ENCODE measurements at places on chromosomes 5 and 9.

DNA sequence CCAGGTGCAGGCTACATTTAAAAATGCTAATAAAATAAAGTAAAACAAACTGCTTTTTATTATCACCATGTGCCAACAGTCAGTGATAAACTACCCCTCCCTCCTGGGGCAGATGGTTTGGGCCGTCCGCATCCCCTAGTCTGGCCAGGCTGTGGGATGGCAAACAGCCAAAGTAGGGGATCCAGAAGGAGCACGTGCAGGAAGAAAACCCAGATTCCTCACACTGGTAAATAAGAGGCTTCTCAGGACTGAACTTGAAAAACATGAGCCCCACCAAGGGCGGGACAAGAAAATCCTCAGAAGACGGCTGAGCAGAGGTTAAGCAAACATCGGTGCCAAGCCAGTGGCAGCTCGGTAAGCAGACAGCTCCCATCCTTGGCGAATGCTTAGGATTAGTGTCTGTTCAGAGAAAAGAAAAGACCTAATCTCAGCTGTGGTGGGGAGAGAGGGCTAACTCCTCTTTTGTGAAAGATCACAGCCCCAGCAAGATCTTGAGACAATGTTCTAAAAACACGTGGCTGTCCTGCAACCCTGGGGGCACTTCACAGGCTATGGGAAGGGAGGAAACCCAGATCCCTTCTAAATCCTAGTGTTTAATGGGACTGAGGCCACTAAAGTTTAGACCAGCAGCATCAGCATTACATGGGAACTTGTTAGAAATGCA, 46.5 kb upstream of the GDNF start:
- DNase-seq = no peak

DNA sequence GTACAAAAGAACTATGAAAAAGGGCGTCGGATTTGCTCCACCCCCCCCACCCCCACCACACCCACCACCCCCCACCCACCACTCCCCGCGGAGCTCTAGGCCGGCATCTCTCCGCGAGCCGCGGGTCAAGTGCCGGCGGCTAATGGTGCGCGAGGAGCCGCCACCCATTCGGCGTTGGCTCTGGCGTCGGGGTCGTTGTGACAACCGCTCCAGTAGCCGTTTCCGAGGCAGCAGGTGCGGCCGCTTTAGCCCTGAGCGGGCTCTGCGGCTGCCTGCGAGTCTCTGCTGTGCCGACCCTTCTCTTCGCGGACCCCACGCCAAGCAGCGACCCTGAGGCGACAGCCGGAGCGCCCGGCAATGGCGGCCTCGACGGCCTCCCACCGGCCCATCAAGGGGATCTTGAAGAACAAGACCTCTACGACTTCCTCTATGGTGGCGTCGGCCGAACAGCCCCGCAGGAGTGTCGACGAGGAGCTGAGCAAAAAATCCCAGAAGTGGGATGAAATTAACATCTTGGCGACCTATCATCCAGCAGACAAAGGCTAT, at the start of gene PPP1R2B:
PPP1R2B (plus strand) TSS at position 90 of the 546 bp plus-strand sequence; CDS start at position 358, 268 bp downstream.
- DNase-seq = no peak

DNA sequence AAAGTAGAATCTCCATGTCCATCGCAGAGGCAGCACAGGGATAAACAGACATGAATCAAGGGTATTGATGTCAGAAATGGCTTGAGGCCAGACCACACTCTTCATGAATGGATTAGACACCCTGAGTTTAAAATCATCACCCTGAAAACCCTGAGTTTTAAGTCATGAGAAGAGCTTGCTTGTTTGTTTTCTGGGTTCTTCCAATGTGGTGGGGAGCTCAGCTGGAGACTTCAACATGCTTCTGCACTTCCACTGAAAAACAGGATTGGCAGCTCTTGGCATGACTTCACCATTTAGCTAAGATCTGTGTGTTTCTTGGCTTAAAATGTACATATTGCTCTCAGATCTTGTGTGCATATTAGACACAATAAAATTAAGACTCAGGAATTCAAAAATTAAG, 9.8 kb downstream of the GCNT4 start:
- DNase-seq = no peak

DNA sequence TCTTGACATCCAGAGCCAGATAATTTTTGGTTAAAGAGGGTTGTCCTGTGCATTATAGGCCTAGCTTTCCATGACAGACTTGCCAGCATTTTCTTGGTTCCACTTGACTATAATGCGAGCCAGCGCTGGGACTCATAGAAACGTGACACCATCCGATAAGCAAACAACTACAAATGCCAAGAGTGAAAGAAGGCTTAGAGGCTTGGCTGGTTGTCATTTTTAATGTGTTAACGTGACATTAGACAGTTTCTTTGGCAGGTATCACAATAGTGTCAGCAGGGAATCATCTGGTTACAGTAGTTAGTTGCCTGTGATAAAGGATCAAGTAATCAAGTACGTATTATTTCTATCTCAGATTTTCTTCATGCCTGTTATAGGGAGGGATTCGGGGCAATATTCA, 20.0 kb upstream of the LIFR start:
- DNase-seq = no peak

DNA sequence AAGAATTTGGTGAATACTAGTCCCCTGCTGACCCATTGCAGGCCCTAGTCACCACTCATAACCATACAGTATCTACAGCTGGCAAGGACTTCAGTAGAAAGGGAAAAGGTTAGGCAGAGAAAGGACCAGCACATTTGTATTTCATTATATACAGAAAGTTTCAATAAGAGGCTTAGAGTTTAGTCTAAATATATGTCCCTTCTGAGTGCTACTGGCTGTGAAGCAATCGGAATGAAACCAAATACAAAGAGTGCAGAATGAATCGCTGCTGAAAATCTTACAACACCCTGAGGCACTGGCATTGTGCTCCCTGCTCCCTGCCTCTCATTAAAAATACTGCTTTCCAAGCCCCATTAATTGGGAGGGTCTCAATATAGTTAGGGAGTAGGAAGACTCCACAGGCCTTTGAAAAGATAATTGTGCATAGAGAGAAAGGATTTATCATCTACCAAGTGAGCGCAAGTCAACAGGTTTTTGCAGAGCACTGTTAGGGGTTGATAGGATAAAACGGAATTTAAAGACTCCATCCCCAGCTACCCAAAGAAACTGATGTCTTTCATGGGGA, 110.8 kb downstream of the SLC1A3 start:
- no peak for DNase-seq

DNA sequence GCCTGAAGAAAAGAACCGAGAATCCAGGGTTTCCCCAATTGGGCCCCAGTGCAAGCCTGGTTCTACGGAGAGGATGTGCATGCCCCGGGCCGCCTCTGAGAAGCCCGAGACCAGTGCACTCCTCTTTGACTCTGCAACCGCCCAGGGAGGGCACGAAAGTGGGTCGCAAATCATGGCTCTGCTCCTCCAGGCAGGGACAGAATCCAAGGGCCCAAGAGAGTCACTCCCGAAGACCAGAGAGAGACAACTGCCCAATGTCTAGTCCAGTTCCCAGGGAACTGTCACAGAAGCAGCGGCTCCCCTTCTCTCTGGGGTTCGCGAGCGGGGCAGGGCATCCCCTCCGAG, 107.8 kb downstream of the PSD2 start:
- no peak for DNase-seq

GRCh38 chr5:136242611-136243010, 49.6 kb upstream of the SMIM32 start:
- DNase-seq = no peak

DNA sequence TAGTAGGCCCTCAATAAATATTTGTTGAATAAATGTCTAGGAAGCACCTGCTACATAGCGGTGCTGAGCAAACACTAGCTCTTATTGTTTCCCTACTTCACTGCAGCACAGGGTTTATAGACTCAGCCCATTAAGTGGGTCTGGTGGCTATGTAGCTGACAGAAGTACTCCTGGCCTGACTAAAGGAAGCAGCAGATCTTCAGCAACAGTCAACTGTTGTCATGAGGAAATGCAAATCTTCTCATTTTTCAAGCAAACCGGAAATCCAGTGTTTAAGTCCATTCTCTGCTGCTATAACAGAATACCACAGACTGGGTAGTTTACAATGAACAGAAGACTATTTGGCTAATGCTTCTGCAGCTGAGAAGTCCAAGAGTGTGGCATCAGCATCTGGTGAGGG, 2.8 kb upstream of the TEX10 start:
- DNase-seq = peak; percentile 7

GRCh38 chr5:116751684-116752083, 177.1 kb upstream of the SEMA6A start:
- DNase-seq = no peak

GRCh38 chr9:19283072-19283710, 52.7 kb downstream of the DENND4C start:
- DNase-seq = no peak

GRCh38 chr5:156402387-156402921, 75.5 kb downstream of the SGCD start:
- peak; percentile 9 for DNase-seq

- DNase-seq = no peak
Measured at GRCh38 chr5:120270498-120270897, 193.6 kb upstream of the PRR16 start.

DNA sequence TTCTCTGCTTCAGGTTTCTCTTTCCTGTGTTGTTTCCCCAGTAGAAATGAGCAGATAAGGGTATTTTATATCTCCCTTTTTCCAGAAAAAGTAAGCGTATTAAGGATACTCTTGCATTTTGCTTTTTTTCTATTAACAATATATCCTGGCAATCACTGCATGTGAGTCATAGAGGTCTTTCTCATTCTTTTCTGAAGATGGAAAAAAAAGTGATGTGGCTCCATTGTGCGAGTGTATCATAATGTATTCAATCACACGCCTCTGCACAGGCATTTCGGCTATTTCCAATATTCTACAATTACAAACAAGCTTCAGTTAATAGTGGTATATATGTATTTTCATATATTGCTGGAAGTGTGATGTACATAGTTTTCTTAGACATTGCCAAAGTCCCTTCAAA, 155.9 kb downstream of the MED27 start:
- DNase-seq = no peak

DNA sequence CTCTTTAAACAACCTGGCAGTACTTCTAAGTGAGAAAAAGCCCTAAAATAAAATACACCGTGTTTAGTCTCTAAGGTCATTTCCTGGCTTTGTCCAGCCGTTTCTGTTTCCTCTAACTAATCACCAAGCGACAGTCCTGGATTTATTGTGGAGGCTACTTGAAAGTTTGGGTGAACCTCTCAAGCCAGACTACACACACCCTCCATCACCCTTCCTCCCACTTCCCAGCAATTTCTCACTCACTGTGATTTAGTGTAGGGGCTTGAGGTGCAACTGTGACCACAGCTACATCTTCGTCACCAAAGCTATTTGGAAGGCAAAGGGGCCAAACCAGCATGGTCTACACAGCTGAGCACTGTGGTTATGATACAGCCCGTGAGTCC, 240.0 kb upstream of the SLC24A2 start:
- DNase-seq = no peak

- no peak for DNase-seq
Measured at GRCh38 chr5:137096149-137097103, 402.7 kb downstream of the SPOCK1 start.

GRCh38 chr5:83222906-83223305, 145.6 kb downstream of the XRCC4 start:
- DNase-seq = no peak

GRCh38 chr5:66675406-66675805, 79.2 kb downstream of the MAST4 start:
- no peak for DNase-seq

DNA sequence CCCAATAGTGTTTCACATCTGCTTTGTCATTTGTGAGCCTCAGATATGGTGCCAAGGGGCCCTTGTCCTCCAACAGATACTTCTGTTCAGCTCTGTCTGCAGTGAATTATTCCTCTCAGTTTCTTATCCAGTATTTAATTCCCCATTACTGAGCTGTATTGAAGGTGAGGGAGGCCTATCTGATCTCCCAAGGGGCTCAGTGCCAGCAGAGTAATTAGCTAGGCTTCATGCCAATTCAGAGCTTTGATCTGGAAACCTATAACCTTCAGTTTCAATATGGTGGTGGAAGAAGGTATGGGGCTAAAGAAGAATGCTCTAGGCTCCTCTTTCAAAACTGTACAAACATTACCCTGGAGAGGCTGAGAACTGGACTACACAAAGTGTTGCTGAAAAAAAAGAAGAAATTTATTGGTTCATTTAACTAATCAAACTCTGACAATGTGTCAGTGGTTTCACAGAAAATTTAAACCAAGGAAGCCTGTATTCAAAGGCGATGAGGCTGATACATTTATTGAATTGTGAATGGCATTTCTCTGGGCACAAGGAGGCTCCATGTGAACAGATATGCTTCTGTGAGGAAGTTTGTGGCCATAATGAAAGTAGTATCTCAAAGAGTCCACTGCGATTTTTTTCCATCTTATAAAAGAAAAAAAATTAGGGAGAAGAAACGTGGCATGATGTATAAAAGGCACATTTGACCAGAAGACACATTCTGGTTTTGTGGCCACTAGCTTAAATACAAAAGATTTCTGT, 397.8 kb downstream of the TLE4 start:
- DNase-seq = no peak

DNA sequence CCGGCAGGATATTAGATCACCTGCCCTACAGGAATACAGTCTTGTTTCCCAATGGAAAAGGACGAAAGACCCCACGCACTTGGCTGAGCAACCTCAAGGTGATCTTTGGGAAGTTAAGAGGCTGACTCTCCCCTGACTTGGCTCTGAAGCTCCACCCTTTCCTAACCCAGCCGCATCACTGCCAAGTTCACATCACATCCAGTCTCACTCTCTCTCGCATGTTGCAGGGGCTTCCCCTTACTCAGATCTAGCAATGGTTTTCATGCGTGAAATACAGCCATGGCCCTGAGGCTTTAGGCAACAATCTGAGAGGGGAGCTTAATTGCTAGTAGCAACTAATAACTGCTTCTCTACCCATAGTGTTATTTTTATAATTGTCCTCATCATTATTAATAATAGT, 211.6 kb downstream of the DOCK8 start:
- no peak for DNase-seq

DNA sequence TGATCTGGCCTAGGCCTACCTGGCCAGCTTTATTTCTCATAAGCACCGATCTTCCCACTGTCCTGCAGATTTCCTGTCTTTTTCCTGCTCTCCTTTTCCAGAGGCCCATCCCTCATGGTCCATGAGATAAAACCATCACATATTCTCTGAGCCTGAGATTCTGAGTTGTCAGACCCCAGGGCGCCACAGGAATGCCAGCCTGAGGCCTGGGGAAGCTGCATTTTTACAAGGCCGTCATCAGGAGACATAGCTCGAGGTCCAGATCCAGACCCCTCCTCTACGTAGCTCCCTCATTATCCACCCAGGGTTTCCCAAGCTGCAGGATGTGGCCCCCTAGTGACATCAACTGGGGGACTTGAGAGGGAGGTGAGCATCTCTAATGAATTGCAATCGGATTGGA, 204.3 kb downstream of the ATPSCKMT start:
- DNase-seq = no peak

All from NCI-H526 (cell line).